ENCODE measurements at places on chromosomes 2 and 18.

DNA sequence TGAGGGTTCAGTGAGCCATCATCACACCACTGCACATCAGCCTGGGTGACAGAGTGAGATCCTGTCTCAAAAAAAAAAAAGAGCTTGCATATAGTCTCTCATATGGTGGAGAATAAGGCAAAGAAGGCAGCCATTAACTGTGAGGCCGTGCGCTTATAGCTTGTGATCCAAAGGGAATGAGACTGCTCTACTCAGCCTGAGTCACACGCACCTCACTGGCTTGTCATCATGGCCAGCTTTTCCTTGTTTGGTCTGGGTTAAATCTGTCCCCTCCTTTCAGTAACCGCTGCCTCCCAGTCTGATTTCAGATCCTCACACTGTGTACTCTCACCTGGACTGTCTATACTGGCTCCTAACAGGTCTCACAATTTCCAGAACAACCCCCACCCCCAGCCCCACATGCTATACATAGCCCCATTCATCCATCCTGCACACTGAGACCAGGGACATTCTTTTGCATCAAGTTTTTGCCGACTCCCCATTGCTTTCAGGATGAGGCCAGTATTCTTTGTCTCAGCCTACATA, 35.3 kb upstream of the ANKRD44 start:
- no peak for DNase-seq

DNA sequence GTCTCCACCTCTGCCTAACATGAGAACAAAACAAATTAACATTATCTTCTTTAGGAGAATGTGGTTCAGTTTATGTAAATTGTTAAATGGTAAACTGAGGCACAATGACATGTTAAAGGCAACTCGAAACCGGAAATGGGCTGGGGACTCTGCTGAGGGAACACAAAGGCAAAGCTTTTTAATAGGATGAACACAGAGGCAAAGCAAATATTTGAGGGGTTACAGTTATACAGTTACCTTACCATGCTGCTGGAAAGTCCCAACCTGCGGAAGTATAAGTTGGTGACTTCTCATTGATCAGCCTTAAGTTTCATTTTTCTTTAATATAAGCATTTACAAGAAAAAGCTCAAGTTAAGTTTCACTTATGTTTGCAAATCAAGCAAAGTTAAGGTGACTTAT, 195.0 kb downstream of the DLGAP1 start:
- DNase-seq = no peak

GRCh38 chr2:119838179-119838578, 78.5 kb downstream of the PTPN4 start:
- peak; percentile 18 for DNase-seq

GRCh38 chr2:89837962-89838625, 1146.6 kb downstream of the RPIA start:
- no peak for DNase-seq

GRCh38 chr2:80255918-80256781, 48.4 kb downstream of the LRRTM1 start:
- no peak for DNase-seq

DNA sequence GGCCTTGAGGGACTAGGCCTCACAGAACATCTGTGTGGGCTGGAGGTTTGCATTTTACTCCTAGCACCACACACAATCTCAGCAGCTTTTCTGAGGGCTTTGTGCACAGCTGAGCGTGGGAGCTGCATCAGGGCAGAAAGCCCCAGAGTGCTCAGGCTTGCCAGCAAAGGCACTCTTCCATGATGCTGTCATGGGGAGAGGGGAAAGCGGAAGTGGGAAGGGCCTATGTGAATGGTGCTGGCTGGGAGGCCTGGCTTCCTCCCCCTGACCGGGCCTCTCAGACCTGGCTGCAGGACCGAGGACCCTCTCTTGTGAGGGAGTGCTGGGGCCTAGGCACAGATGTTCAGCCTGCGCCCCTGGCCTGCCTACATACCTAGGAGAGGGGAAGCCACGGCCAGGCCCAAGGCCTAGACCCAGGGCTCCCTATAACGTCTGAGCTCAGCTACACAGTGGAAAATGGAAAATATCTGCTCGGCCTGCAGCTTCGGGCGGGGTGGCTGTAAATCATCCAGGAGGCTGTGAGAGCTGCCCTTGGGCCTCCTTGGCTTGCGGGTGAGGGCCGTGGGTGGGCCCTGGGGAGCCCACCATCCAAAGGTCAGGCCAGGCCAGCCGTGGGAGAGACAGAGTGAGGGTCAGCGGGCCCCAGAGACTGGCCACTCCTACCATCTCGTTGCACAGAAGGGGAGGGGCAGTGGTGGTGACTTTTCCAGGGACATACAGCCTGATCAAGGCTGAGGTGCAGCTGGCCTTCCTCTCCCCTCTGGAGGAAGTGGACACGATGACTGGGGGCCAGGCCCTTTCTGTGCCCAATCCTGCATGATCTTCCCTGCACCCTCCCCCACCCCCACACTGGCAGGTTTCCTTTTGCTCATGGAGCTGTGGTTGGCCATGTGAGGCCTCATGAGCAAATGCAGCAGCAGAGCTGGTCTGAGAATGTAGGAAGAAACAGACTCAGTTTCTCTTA, 22.8 kb downstream of the GLI2 start:
- DNase-seq = no peak

GRCh38 chr2:175275539-175275938, 94.0 kb upstream of the ATP5MC3 start:
- no peak for DNase-seq

DNA sequence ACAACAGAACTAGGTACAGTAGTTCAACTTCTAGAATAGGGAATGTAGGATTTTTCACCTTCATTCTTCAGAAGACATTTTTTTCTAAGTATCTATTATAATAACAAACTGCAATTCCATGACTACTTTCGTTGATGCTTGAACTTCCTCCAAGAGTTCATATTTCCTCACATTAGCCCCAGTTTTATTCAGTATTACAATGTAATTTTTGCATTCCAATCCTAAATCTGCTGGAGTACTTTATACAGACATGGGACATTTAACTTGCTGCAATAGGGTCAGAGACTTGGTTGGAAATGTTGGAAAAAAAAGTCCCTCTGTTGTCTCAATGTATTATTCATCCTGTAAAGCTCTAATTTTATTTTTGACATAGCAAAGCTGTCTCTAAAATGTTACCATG, 19.6 kb upstream of the FTCDNL1 start:
- DNase-seq = no peak

DNA sequence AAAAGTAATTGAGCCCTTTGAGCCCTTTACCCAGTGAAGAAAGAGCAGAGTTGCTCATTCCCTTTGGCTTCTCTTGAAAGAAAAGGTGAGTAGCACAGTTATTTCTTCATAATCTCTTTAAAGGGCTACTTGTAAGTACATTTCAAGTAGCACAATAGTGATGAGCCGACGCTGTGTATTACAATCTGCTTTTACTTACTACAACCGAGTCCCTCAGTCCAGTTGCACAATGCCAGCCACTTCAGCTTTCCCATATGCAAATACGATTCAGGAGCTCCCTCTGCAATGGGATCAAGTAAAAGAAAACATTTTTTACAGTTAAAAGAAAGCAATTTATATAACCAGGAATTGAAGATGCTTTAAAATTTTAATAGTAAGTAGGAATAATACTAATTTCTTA, 868.5 kb downstream of the RNF144A start:
- no peak for DNase-seq

DNA sequence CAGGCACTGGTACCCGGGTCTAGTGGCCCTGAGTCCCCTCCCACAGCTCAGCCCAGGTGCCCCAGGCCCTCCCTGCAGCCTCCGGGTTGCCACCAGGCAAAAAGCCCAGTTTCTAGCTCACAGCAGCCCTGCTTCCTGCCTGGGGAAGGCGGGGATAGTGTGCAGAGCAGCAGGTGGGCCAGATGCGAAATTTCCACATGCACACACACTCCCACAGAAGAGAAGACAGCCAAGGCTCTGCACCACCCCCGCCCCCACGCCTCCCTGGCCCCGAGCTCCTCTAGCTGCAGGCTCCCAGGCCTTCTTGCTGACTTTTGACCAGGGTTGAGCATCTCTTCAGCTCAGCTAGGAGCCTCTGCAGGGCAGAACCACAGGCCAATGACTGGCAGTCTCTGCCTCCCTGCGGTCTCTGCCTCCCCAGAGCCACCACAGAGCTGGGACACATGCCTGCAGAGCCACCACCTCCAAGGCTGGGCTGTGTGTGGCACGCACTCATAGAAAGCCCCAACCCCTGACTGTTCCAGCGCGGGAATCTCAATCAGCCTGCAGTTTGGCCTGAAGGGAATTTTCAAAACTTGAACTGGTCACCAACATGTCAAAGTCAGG, 7.2 kb downstream of the SLC66A2 start:
- DNase-seq = peak; percentile 20

GRCh38 chr2:227462462-227462951, 9.4 kb upstream of the AGFG1 start:
- DNase-seq = no peak

DNA sequence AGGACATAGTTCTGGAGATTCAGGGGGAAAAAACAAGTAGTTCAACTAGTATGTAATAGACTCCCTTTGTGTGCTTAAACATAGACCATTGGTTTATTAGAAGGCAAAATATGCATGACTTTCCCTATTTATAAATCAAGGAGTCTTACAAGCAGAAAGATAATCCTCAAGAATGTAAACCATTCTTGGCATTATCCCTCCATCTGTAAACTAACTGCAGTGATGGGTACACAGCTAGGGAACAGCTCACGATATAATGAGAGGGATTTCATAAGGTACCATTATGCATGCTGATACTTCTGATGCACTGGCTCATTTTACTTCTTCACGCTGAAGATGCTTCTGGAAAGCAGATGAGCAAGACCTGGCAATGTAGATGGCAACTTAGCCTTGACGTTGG, 878 bp downstream of the FBXO15 start:
- DNase-seq = no peak

DNA sequence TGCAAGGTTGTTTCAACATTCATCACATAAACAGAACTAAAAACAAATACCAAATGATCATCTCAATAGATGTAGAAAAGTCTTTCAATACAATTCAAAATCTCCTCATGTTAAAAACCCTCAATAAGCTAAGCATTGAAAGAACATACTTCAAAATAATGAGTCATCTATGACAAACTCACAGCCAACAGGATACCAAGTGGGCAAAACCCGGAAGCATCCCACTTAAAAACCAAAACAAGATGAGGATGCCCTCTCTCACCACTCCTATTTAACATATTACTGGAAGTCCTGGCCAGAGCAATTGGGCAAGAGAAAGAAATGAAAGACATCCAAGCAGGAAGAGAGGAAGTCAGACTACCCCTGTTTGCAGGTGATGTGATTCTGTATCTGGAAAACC, 992.2 kb upstream of the PIK3C3 start:
- DNase-seq = no peak

GRCh38 chr18:7221424-7222155, 9.3 kb upstream of the LRRC30 start:
- no peak for DNase-seq

DNA sequence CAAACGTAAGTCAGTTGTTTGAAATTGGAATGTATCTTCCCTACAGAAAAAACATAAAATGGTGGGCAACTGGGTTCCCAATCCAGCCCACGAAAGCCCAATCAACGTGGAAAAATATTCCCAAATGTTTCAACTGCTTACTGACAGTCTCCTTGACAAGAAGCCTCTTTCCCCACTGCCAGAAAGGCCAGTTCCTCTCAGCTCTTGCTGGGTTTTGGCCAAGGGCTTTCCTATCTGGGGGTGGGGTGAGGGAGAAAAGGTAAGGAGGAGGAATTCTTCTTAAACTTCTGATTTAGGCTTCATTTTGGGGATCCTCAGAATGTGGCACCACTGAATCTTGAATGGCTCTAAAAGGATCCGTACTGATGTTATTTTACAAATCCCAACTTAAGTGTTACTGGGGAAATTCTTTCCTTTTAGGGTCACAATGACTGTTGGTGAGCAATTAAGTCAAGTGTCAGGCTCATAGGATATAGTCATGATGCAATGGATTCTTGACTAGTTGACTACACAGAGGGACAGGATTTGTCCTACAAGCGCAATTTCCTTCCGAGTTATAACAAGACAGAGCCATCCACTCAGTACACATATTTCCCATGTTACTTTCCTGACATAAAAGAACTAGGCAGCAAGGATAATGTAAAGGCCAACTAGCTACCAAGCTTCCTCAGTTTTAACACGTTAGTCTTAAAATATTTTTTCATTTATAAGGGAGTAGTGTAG, 73.6 kb downstream of the SPRED2 start:
- no peak for DNase-seq

GRCh38 chr2:86226070-86226469, 26.8 kb downstream of the MRPL35 start:
- no peak for DNase-seq

- DNase-seq = no peak
Observed at GRCh38 chr2:159926695-159927094, 128.7 kb upstream of the CD302 start.

GRCh38 chr2:57330447-57330846, 716.2 kb upstream of the VRK2 start:
- DNase-seq = no peak

DNA sequence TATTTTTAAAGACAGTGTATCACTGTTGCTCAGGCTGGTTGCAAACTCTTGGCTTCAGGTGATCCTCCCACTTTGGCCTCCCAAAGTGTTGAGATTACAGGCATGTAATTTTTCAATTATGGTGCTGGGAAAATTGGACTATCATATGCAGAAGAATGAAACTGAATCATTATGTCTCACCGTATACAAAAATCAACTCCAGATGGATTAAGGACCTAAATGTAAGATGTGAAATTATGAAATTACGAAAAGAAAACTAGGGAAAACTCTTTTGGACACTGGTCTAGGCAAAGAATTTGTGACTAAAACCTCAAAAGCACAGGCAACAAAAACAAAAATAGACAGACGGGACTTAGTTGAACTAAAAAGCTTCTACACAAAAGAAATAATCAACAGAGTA, 31.2 kb downstream of the MAP3K2 start:
- no peak for DNase-seq

DNA sequence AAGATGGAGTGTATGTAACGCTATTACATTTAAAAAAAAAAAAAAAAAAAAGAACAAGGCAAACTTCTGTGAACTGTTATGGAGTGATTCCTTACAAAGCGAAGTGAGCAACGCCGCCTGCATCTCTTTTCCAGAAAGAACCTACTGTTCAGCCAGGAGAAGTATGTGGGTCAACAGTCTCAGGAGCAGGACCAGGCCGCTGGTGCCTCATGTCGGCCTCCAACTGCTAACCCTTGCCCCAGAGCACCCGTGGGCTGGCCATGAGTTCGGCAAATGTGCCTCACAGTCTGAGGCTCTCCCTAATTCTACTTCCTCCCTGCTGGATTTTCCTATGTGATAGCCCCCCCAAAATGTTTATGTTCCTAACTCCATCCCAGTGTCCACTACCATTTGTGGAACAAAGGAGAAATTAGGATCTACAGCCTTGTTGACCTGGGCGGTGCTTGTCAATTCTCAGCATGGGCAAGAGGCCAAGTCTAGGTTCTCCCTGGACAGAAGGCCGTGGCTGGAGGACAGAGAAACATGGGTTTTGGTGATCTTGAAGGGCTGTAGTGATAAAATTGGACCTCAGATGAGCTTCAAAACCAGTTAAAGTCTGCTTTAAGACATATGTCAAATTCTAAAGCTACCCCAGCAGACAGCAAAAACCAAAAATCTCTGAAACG, 15.9 kb downstream of the FAM168B start:
- DNase-seq = no peak

GRCh38 chr2:197416268-197416667, 18.6 kb downstream of the SF3B1 start:
- no peak for DNase-seq
